Tibial nerve (tissue), 4 donors: ENCODE measurements at places on chromosomes 5 and 9. TPM values are rescaled to one million over a fixed set of nuclear protein-coding genes. Genes with fewer than 3 reads are reported as not detected.

DNA sequence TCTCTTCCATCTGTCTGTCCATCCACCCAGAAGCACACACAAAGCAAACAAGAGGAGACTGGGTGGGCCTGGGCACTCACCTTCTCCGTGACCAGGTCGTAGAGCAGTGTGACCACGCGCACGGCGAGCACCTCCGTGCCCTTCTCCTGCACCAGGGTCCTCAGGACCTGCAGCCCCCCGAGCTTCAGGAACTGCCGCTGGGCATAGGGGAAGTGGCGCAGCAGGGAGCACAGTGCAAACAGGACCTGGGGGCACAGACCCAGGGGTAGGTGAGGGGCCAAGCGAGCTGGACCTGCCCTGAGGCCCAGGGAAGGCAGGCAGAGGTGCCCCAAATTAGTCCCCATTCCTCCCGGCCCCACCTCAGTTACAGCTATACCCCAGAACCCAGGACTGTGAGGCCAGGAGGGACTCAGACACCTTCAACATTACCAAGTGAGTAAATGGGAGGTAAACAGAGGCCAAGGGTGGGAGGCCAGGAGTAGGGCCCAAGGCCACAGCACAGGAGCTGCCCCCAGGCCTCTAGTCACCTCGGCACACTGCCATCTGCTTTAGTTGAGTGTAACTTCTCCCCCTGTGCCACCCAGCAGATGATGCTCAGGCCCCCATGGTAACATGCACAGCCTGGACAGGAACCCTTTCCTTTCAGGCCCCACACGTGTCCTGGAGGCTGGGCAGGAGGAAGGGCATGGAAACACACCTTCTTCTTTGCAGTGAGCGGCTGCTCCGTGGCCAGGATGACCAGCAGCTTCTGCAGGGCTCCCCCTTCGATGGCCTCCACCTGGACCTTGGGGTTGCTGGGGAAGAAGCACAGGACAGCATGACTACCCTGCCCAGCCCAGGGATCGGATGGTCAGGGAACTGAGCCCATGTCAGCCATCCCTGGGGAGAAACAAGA lies 76.2 kb upstream of the LRRTM2 start:
- DNase-seq: no peak

DNA sequence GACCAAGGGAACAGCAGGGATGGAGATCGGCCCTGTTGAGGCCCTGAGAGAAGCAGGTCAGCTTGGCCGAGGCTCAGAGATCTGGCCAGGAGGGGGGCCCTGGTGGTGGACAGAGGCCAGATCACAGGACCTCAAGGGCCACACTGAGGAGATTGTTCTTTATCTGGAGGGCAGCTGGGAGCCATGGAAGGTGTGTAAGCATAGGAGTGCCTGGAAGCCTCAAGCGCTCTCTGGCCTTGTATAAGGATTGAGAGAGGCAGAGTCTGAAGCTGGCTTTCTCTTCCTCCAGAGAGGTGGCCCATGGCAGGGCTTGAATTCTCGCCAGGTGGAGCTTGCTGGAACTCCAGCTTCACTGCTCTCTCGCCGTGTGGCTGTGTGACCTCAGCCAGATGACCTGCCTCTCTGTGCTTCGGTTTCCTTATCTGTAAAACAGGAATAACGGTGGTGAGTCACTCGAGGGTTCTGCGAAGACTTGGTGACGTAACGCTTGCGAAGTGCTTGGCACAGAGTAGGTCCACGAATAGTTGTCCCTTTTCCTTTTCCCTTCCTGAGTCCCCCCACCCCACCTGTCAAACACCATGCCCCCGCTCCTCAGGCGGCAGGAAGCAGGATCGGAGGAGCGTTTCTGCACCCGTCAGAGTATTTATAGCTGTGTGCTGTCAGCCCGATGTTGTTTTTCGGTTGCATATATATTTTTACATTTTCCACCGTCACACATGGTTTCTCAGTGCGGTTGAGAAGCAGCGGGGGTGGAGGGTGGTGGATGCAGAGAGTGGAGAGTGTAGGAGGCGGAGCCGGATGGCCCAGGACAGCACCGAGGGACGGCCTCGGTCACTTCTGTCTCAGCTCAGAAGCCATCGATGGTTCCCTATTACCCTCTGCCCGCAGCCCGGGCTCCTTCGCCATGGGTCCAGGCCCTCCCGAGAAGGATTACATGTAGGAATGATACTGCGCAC lies 17.0 kb upstream of the CRB2 start:
- DNase-seq: no peak

- DNase-seq: no peak
These were observed 5.4 kb upstream of the MAP1B start for GRCh38 chr5:72101828-72102227.

GRCh38 chr5:150265870-150266383 lies 23.6 kb downstream of the CAMK2A start:
- DNase-seq: no peak

The GCNT1 gene
- 5.7 TPM for total RNA-seq

DNA sequence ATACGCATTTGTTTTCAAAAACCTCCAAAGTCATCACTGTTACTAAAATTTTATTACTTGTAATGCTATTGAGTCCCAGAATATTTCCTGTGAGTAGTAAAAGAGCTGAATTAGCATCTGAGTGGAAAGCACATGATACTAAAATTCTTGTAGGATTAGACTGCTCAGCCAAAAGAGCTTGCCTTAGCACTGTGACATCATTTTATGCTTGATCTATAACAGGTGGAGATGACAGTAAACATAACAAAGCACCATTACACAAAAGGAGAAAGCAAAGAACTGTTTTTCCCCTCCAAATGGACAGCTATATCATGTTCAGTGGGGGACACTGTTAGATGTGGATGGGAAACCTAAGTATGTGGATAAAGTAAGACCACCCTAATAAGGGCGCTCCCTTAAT lies 5.8 kb upstream of the JAK2 start:
- no peak for DNase-seq

The FOXI1 gene
- not detected for total RNA-seq

- peak; percentile 14 for DNase-seq
These were observed 60.5 kb downstream of the CDC42SE2 start for GRCh38 chr5:131324303-131324702.

The GPR21 gene
- 3.9 TPM for total RNA-seq

- DNase-seq: no peak
These were observed 104.8 kb upstream of the SMARCA2 start for GRCh38 chr9:1910269-1910811.

The DRD1 gene
- total RNA-seq: 0.21 TPM

The TMEM171 gene
- not detected for total RNA-seq

The EIF4E1B gene
- not detected for total RNA-seq

GRCh38 chr5:69166686-69167492 lies at the start of gene CCNB1:
Gene CCNB1, plus strand, starts transcription at chr5:69167150. Its CDS starts 113 bp downstream, at chr5:69167263.
- peak; percentile 92 for DNase-seq

- DNase-seq: no peak
These were observed 66.1 kb upstream of the ADRA1B start for GRCh38 chr5:159850160-159850559.

DNA sequence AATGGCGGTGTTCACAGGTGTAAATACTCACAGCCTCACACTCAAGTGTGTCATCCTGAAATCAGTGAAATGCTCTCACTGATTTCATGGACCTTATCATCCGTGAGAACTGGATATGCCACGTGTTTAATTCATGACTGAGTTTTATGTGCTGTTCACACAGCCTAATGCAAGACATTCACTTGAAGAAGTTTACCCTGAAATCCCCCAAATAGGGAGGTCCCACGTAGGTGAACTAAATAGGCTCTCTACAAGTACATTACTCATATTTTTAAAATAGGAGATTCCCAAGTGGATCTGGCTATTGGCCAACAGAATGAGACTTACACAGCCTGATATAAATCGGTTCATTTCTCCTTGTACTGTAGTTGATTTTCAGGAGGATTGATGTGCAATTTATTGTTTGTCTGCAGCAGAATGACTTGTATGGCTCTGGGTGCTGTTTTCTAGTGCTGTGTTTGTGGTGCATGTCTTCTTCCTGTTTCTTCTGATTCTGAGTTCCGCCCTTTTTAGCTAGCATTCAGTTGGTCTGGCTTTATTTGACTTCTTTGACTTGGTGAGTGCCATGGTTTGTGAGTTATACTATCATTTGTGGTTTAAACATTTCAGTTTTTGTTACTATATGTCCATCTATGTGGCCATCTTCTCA lies 25.1 kb downstream of the TRIO start:
- DNase-seq: no peak

The TTC16 gene
- not detected for total RNA-seq

The PCDHB14 gene
- total RNA-seq: 12.9 TPM

The NUTM2F gene
- 0.21 TPM for total RNA-seq

- no peak for DNase-seq
These were observed 60.6 kb downstream of the SHB start for GRCh38 chr9:38008168-38009034.
